ENCODE measurements at places on chromosomes 4 and X.

DNA sequence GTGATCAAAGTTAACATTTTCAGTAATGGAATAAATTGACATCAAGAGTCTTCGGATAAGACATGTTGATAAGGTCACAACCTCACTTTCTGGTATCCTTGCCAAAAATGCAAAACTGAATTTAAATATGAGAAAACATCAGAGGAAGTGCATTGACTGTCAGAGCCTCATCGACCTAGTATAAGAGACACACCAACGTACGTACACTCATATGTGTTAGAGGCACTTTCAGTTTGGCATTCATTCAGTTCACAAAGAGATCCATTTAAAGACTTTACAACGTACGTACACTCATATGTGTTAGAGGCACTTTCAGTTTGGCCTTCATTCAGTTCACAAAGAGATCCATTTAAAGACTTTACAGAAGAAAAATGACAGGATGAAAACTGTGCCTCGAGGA is 280.3 kb downstream of the INPP4B start:
- no peak for DNase-seq

- DNase-seq = no peak
Measured at GRCh38 chrX:72051589-72051988, 80.1 kb downstream of the RTL5 start.

GRCh38 chr4:76697129-76697803 is 200.7 kb downstream of the SOWAHB start:
- DNase-seq = no peak

DNA sequence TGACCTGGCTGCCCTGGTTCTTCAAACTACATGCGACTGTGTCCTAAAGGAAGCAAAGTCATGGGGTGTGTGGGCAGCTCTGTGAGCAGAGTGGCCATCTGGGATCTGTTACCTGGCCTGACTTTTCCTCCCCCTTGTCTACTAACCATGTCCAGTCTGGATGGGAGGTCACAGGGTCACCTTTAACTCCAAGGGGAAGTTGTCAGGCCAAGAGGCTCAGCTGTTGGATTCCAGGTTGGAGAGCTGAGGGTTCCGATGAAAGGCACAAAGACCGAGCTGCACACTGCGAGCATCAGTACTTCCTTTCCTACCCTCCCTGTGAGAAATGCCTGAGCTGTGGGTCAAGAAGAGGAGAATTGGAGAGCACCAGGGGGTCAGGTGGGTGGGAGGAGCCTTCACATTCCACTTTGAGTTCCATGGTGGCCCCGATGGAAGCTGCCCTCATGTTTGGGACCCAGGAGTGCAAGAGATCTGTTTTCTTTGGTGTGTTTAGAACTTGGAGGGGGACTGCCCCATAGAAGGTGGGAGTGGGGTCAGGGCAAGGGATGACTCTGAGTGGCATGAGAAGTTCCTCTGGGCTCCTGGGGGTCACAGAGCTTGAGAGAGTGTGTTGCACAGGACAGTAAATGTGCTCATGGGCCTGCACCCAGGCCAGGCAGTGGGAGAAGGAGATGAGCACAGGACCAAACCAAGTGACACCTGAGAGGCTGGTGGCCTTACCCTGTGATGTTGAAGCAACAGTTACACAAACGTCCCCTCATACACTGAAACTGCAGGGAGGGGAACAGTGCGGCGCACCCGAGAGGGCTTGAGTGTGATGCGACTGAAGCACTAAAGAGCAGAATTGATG is 36.2 kb downstream of the RGS12 start:
- no peak for DNase-seq

GRCh38 chrX:135974279-135974856 is 580 bp upstream of the MMGT1 start:
- DNase-seq = peak; percentile 74

- DNase-seq = no peak
Measured at GRCh38 chr4:109877400-109877799, 29.5 kb downstream of the LRIT3 start.

GRCh38 chr4:11590132-11590531 is 161.4 kb upstream of the HS3ST1 start:
- DNase-seq = no peak

- DNase-seq = no peak
Measured at GRCh38 chrX:127574829-127575228, 477.4 kb downstream of the ACTRT1 start.

GRCh38 chr4:104146048-104146447 is 348.6 kb downstream of the CXXC4 start:
- no peak for DNase-seq

DNA sequence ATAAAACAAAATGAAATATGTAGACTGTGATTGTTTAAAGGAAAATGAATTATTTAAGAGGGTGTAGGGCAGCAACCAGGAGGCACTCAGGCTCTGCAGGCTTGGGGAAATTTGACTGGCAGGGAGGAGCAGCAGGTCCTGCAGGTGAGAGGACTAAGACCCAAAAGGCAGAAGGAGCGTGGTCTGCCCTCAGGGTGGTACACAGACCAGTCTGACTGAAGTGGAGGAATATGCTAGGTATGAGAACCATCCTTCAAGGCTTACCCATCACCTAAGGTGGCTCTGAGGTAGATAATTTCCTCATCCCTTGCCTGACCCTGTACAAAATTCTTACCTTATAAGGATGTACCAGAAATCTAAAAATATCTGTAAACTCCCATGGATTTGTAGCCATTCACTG is 261.3 kb upstream of the RASGEF1B start:
- no peak for DNase-seq

DNA sequence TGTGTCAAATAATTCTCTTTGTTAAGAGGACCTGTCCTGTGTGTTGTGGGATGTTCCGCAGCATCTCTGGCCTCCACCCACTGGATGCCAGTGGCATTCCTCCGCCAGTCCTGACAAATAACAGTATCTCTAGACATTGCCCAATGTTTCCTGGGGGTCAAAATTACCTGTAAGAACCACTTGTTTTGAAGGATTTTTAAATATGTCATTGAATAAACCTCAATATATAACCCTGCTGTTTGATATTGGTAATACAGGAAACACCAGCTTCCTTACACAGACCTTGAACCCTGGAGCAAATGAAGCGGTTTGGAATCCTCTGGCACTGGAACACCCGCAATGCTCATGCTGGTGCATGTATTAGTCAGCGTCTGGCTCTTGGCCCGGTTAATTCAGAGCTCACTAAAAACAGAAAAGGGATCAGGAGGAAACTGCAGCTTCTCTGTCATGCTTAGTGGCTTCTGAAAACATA is 101.3 kb downstream of the TBL1X start:
- peak; percentile 65 for DNase-seq

GRCh38 chr4:8010618-8011017 is 71.0 kb upstream of the AFAP1 start:
- DNase-seq = peak; percentile 65

Data from psoas muscle (tissue), 8 donors.